Left renal cortex interstitium (tissue), 4 donors: ENCODE measurements at places on chromosomes 13 and 19.

DNA sequence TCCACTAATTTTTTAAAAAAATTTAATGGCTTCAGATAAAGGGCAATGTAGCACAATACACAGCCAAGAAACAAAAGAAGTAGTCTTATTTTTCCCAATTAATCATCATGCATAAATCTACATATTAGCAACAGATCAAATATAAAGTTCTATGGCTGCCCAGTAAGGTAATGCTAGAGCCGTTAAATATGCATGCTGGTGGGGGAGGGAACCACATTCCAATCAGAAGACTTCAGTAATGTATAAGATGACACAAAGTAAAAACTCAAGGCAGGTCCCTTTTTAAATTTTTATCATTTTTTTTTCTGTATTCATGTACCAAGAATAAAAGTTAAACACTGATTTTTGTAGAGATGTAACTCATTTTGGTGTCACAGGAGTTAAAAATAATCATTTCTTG, 62.0 kb downstream of the MPHOSPH8 start:
- no peak for DNase-seq

- no peak for DNase-seq
Measured at GRCh38 chr19:41442473-41443355, at the start of gene ERICH4. Gene ERICH4, plus strand, starts transcription at chr19:41443156. Its CDS starts 14 bp downstream, at chr19:41443170.

DNA sequence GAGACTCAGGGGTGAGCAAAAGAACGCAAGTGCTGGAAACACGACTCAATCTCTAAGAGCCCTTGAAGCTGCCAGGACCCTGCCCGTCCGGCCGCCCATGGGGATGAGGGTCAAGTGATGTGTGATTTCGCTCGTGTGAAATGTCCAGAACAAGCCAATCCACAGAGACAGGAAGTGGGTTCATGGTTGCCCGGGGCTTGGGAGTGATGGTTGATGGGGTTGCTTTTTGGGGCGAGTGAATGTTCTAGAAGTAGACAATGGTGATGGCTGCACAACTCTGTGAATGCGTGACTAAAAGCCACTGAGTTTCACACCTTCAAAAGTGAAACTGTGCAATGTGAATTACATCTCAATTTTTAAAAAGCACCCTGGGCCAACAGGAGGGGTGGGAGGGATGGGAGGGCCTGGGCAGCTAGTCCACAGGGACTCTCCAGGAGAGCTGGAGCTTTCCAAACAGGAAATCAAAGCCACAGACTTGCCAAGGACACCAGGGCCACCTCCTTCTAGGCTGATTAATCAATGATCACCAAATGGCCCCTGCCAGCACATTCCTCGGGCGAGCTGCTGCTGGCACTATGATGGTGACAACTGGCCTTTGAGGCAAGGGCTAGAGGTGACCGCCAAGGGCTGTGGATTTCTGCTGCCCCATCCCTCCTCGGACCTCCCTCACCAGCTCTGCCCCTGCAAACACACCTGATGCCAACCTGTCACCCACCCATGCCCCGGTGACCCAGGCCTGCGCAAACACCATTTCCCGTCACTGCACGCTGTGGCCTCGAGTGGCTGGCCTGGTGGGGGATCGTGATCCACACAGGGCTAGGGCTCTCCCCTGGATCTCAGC, 14.0 kb downstream of the DPP9 start:
- DNase-seq = no peak

- DNase-seq = no peak
Measured at GRCh38 chr13:102589301-102589822, 7.4 kb upstream of the TPP2 start.

GRCh38 chr19:50875795-50876422, 2.7 kb downstream of the KLK2 start:
- no peak for DNase-seq

GRCh38 chr19:1942934-1943555, 2.1 kb downstream of the CSNK1G2 start:
- DNase-seq = no peak

GRCh38 chr13:68908879-68909278, 1198.7 kb upstream of the ATXN8OS start:
- DNase-seq = no peak

- DNase-seq = no peak
Measured at GRCh38 chr13:41613984-41614661, 156.8 kb downstream of the RGCC start.

DNA sequence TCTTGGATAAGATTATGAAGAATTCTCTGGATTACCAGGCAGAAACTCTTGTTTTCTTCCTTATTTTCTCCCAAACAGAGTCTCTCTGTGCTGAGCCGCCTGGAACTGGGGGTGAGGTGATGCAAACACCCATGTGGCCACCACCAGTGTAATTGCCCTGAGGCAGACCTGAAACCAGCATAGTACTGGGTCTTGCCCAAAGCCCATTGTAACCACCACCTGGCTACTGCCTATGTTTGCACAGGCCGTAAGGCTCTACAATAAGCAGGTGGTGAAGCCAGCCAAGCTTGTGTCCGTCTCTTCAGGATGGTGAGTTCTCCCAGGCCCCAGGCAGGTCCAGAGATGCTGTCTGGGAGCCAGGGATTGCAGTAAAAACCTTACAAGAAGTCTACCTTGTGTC, 18.9 kb upstream of the KBTBD7 start:
- DNase-seq = no peak
